RPMI7951 (cell line): ENCODE measurements at places on chromosomes 7 and 10. TPM values are rescaled to one million over a fixed set of nuclear protein-coding genes. Genes with fewer than 3 reads are reported as not detected.

CYP2C19 gene
- total RNA-seq, result 0.12 and 0.29 TPM in 2 replicates

ZNF467 gene
- not detected in 2 replicates for total RNA-seq

- peak; percentile 71 for DNase-seq
These were observed 230.9 kb downstream of the BICC1 start for GRCh38 chr10:58743466-58744115.

- DNase-seq, result peak; percentile 20
These were observed 298.2 kb downstream of the FRMD4A start for GRCh38 chr10:14032406-14032998.

- DNase-seq, result no peak
These were observed 32.1 kb upstream of the CALD1 start for GRCh38 chr7:134747326-134747725.
